ENCODE measurements at places on chromosomes 6 and 20.

GRCh38 chr6:120632975-120633374 is 701.3 kb downstream of the TBC1D32 start:
- no peak for ATAC-seq

DNA sequence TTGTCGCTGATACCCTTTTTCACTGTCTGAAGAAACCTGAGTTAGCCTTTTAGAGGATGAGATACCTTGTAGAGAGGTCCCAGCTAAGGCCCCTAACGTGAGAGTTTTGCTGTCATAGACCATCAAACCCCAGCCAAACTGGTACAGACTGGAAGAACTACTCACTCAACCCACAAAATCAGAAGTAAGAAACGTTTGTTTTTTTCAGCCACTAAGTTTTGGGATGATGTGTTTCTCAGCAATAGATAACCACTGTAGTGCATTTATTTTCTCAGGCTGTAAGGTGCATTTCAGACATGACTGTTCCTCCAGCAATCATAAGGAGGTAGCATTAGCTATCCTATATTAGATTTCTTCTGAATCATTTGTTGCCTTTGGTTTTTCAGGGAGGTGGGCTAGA is 407.3 kb upstream of the FLRT3 start:
- no peak for ATAC-seq

- ATAC-seq, result no peak
Measured at GRCh38 chr6:142406131-142406530, 104.3 kb downstream of the ADGRG6 start.

DNA sequence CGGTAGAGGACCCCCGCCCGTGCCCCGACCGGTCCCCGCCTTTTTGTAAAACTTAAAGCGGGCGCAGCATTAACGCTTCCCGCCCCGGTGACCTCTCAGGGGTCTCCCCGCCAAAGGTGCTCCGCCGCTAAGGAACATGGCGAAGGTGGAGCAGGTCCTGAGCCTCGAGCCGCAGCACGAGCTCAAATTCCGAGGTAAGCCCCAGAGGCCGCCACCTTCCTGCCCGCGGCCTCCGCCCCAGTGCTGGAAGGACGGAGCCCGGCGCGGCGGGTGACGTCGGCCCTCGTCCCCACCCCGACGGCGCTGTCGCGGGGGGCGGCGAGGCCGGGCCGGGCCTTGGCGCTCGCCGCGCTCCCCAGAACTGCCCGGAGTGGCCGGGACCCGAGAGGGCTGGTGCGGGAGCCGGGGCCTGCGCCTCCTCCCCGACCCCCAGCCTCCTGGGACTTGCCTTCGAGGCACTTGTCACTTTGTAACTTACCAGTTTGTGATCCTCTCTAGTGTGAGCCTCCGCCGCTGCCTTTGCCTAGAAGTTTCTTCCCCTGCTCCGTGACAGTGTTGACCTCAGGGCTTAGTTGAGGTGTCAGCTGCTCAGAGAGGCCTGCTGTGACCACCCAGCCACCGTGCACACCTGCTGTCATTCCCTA is 417 bp downstream of the VAPB start:
- peak; percentile 64 for ATAC-seq

GRCh38 chr6:5786321-5786968 is 220.3 kb downstream of the NRN1 start:
- ATAC-seq, result no peak

GRCh38 chr6:113654396-113654795 is 202.7 kb upstream of the MARCKS start:
- ATAC-seq, result peak; percentile 92

DNA sequence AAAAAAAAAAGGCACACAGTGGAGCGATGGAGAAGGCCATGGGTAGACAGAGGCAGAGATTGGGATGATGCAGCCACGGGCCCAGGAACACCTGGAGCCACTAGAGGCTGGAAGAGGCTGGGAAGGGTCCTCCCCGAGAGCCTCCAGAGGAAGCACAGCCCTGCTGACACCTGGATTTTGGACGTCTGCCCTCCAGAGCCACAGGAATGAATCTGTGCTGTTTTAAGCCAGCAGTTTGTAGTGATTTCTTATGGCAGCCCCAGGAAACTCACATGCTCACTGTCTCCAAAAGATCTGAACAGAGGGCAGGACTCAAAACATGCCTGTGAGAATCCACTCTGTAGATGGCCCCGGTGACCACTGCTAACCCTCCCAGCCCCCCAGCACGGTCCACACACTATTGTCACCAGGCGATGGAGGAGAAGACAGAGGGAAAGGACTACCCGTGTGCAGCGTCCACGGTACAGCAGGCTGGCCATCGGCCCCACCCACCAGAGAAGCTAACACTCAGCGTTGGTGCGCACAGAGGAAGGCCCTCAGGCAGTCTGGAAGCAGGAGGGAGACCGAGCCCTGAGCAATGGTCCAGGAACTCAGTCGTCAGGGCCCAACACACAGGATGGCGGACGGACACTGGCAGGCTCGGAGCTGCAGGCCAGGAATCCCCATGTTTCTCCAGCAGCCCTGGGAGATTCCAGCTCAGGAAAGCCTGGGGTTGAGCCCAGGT is 99.7 kb downstream of the BMP7 start:
- no peak for ATAC-seq

DNA sequence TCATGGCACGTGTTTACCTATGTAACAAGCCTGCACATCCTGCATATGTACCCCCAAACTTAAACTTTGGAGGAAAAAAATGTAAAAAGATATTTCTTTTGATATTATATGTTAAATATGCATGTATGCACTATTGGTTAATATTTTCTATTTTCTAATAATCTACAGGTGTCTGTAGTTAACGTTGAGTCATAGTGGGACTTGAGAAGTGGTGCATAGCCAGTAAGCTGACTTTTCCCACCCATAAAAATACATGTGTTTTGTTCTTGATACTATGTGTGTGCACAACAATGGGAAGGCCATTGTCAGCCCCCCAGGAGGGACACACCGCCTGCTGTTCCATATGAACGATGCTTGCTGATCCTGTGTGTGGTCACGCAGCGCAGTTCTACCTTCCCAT is 49.1 kb downstream of the FAM120B start:
- no peak for ATAC-seq

- no peak for ATAC-seq
Measured at GRCh38 chr6:16239798-16240123, 1.4 kb downstream of the GMPR start.

GRCh38 chr20:8981482-8981881 is 87.4 kb upstream of the PLCB4 start:
- ATAC-seq, result no peak
